A549 (cell line): ENCODE measurements at places on chromosomes 12 and 14.

GRCh38 chr12:4134448-4135263, 138.9 kb upstream of the CCND2 start:
- no peak for DNase-seq

GRCh38 chr14:74712499-74713394, at the start of the genes AREL1 and FCF1:
AREL1 (minus strand) TSS chr14:74713080; CDS start chr14:74685615, 27,465 bp downstream.
FCF1 (plus strand) TSS chr14:74713144; CDS start chr14:74713198, 54 bp downstream.
- peak; percentile 89 for DNase-seq

DNA sequence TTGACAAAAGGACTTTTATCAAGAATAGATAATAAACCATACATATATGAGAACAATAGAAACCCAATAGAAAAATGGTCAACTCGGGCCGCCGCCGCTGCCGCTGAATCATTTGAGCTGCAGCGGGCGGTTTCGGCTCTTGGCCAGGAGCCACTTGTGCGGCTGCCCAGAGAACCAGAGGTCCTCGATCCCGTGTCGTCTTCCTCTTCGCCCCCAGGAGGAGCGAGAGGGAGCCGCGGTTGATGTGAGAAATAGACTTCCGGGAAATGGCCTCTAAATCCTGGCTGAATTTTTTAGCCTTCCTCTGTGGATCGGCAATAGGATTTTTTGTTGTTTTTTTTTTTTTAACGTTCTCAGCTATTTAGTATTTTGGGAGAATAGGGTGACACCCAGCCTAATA, 44.8 kb downstream of the CPSF6 start:
- DNase-seq = peak; percentile 38

DNA sequence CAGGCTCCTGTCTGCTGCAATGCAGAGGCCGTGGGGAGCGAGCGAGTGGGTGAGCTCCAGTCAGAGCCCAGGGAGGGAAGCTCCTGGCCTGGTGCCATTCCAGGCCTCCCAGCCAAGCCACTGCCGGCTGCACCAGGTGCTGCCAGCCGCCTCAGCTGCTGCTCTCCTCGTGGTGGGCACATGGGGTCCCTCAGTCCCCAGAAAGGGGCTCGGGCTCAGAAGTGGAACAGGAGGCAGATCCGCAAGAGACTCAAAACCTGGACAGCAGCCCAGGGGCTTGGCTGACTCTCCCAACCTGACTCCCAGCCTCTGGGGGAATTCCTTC, 2.4 kb downstream of the ABCB9 start:
- no peak for DNase-seq

DNA sequence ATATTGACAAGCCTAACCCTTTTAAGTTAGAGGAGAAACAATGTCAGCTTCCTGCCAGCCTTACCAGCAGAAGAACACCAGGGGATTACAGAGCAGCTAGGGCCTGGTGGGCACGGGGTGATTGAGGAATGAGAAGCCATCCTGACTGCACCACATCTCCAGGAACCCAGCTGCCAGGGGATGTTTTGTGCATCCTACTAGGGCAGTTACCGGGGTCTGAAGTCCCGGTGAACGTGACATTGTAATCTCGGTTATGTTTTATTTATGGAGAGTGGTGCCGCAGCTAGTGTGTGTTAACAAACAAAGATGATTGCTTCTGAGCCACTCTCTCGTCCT, 115.9 kb downstream of the BCL11B start:
- DNase-seq = no peak

GRCh38 chr12:109432842-109433304, 44.2 kb downstream of the KCTD10 start:
- peak; percentile 69 for DNase-seq

GRCh38 chr12:53097207-53097563, 282 bp upstream of the IGFBP6 start:
- DNase-seq = no peak

DNA sequence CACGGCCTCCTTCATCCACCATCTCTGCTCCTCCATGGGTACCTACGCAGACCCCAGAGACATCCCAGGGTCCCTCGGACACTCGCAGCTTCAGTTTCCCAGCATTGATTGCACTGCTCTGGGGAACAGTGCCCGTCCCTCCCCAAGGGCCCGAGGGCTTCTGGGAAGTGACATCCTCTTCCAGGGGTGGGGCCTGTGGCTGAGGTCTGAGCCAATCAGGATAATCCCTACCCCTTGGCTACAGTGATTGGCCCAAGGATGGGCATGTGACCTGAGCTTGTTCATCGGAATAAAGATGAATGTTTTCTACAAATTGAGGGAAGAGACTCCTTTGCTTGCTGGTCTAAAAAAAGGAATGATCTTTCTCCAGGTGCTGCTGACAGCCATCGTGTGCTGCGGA, 37.3 kb upstream of the MYL2 start:
- no peak for DNase-seq

- DNase-seq = no peak
Measured at GRCh38 chr12:19529951-19530636, 90.8 kb downstream of the AEBP2 start.

DNA sequence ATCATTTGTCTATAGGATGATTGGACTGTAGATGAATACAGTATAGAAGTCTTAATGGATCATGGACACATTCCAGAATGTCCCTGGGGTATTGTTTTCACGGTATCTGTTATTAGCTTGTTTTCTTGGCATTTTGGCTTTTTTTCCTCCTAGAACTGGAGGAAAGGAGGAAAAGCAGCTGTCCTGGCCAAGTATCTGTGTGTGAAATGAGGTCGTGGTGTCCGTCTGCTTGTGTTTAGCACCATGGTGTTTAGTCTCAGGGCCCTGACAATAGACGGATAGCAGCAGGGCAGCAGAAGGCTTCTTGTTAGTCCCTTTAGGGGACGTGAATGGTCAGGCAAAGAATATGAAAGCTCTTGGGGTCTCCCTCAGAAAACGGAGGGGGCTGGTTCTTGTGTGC, 21.2 kb downstream of the FGF6 start:
- no peak for DNase-seq

DNA sequence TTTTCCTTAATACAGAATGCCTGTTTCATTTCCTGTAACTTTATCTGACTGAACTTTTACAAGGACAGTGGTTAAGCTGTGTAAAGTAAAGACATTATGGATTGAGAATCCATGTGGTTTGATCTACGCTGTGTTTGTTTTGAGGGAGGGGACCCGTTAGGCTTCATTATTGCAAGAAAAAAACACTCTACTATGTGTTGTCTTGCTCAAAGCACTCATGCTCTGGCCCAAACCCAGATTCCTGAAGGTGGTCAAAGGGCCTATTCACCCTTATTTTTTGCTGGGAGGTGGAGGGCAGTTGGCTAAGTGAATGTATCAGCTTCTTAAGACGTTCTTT, 11.9 kb downstream of the RNF10 start:
- DNase-seq = no peak

- DNase-seq = no peak
Measured at GRCh38 chr14:89123215-89123614, 293.8 kb downstream of the FOXN3 start.

DNA sequence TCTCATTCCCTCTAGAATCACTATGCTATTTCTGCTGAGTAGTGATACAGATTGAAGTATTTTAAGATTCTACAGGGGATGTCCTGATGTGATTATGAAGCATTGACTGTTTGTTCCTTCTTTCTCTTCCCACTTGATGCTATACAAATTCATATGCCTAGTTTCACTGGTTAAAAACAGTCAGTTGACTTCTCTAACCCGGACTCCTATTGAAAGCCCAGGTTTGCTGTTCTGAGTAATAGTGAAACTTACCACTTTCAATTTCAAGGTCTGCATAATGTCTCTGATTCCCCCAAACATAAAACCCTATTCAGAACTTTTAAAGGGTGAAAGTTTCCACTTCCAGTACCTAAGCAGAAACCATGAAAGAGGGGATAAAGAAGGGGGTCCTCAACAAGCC, 117.7 kb upstream of the RPL10L start:
- no peak for DNase-seq

- DNase-seq = no peak
Measured at GRCh38 chr12:42356344-42356743, 30.4 kb downstream of the PPHLN1 start.

DNA sequence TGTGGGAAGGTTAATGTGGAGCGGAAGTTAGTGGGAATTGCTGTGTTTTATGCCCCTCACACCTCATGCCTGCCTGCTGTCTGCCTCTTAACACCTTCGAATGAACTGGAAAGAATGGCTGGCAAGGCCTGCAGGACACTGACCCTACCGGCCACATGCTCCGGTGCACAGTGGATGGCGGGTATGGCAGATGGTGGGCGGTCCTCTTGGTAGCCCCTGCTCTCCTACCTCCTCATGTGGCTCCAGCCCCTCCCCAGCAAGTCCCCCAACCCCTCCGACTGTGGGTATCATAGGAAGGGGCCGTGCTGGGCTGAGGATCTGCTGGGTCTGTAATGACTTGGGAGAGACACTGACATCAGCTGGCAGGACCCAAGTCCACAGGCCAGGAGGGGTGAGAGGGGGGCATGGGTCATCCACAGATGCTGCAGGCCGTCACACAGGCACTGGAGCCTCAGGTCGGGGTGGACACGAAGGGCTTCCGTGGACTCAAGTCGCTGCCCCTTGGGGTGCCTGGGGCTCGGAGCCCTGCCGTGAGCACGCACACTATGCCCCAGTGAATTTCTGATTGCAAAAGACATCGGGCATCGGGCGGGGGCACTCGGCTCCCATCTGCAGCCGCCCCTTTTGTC, 77.4 kb downstream of the KIF26A start:
- DNase-seq = no peak

DNA sequence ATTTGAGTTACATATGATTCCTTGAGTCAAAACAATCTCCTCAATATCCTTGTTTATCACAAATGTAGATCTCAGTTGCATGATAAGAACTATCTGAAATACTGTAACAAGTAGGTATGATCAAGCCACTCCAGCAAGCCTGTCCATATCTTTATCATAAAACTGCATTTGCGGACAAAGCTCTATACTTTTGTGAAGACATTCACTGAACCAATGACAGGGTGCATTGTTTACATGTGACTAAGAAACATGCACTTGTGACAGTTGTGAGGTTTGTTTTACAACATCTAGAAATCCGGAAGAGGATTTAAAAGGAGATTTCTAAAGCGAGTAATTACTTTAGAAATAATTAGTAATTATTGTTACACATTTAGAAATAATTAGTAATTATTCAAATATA, 111.7 kb downstream of the PPP2R5E start:
- no peak for DNase-seq

GRCh38 chr12:32496946-32497345, 97.6 kb downstream of the FGD4 start:
- no peak for DNase-seq

GRCh38 chr12:103386451-103386850, 109.3 kb downstream of the C12orf42 start:
- DNase-seq = no peak

DNA sequence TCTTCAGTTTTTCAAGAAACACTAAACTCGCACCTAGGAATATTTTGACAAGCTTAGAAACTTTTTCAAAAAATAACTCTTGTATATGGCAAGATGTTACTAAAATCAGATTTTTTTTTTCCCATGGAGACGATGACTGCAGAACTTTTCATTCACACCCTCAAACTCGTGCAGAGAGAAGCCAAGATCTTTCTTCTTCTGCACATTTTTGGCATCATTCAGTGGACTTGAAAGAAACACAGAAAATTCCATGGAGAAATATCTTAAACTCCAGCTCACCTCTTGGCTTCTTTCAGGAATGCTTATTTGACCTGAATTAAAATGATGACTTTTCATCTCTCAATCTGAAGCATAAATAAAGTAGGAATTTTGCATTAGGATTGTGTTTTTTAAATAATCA, 919.4 kb downstream of the NRXN3 start:
- no peak for DNase-seq
